KG1 (cell line): ENCODE measurements at places on chromosomes 12 and 14.
A peak's percentile ranks its signal among the peaks of the same experiment; 100 is the strongest.

DNA sequence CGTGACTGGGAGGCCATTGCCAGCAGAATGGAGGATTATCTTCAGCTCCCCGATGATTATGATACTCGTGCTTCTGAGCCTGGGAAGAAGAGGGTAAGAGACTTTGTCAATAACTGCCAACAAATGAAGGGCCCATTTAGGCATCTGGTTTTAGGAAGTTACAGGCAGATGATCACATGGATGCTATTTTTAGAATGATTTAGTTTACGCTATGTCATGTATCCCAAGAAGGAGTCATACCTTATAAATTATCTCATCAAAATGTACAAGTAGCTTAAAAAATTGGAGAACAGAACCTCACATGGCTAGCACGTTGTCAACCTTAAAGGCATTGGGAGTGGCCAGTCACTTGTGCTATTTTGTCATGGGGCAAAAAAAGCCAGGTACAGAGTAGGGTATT is 46.7 kb downstream of the PROX2 start:
- DNase-seq, result no peak

GRCh38 chr12:118103201-118103600 is 610 bp downstream of the VSIG10 start:
- no peak for DNase-seq

DNA sequence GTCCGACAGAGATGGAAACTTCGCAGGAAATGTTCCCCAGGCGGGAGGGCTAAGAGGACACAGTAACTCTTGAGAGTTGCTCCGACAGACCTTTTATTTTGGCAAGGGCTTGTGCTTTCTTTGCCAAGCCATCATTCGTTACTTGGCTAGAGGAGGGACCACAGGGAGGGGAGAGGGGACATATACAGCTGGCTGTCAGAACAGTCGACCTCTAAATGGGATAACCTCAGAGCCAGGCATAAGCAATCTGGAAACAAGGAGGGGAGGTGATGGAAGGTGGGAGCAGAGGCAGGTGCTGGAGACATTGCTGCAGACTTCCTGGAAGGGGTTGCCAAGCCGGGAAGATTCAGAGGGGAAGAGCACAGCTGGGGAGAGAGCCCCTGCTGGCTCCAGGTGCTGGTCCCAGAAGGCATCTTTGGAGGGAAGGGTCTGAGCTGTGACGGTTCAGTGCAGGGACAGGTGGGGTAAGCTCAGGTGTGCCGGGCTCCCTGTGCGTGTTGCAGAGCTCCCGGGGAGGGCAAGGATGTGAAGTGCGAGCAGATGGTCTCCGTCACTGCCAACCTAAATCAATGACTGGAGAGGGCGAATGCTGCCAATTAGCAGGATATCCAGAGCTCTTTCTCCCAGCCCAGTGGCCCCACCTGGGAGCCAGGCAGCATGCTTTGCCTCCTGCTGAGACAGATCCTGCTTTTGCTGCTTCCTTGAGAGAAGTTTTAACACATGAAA is 50.1 kb downstream of the CHST11 start:
- DNase-seq, result no peak

- no peak for DNase-seq
Observed at GRCh38 chr12:54549774-54550451, 512 bp downstream of the PDE1B start.

- no peak for DNase-seq
Observed at GRCh38 chr14:26846388-26846787, 248.6 kb upstream of the NOVA1 start.

GRCh38 chr14:24845851-24846250 is 204.1 kb downstream of the STXBP6 start:
- no peak for DNase-seq

DNA sequence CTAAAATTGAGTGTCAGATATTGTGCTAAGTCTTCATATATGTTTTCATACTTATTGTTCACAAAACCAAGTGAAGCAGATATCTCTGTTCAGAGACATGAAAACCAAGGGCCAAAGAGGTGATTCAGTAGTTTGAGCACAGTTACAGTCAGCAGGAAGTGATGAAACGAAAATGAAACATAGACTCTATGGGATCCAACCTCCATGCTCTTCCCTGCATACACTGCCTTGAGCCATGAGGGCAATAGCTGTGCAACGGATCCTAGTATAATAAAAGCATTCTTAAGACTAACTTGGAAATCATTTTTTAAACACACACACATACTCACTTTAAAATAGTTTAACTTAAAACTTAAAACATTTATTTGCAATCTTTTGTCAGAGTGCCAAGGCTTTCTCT is 27.9 kb downstream of the ESR2 start:
- no peak for DNase-seq

GRCh38 chr14:42198010-42198409 is 591.3 kb downstream of the LRFN5 start:
- no peak for DNase-seq

- DNase-seq, result no peak
Observed at GRCh38 chr14:81408595-81408994, 8.5 kb upstream of the STON2 start.

- peak; percentile 1 for DNase-seq
Observed at GRCh38 chr12:70919597-70920035, 922 bp downstream of the PTPRR start.

DNA sequence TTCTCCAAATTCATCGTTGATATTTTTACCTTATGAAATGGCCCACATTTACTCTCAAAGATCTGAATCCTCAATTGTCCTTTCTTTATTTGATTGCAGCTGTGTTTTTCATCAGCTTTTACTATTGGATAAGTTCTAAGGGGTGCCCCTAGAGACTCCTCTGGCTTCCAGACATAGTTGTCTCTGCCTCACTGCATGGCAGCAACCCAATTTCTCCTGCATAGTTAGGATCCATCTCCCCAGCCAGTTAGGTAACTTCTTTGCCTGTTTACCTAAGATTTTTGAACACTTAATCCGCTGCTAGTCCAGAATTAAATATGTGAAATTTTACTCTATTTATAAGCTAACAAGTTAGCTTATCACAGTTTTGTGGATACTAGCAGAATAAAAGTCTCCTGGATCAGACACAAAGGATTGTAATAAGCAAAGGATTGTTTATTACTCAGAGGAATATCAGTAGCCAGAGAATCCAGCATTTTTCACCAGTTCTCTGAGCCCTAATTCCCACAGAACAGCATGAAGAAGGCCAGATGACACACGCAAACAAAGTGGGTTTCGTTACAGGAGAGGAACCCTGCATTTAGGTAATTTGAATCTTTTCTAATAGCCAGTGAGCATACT is 101.1 kb downstream of the BBS10 start:
- no peak for DNase-seq

DNA sequence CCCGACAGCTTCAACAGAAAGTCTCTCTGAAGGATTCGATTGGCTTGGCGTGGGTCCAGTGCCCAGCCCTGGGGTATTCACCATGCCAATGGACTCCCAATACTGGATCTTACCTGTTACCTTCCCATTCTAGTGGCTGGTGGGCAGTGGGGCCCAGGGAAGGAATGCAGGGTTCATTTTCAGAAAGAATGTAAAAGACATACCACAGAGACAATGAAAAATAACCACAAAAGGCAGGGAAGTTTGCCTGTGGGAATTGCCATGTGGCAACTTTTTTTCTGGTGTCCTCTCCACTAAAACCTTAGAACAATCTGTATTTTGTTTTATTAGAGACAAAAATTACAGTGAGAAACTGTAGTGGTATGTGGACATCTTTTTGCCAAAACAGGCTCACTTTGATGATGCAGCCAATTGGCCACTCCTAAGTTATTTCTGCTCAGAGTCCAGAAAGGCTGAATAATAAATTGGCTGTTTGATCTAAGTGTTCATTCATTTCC is 55.2 kb downstream of the PTGER2 start:
- no peak for DNase-seq

- no peak for DNase-seq
Observed at GRCh38 chr14:30330445-30330844, 228.5 kb upstream of the G2E3 start.

- no peak for DNase-seq
Observed at GRCh38 chr12:51766067-51766676, 82.3 kb downstream of the FIGNL2 start.

GRCh38 chr14:106179761-106180160 is 653.4 kb downstream of the TMEM121 start:
- no peak for DNase-seq

GRCh38 chr12:57890191-57891115 is 43.9 kb upstream of the CTDSP2 start:
- DNase-seq, result no peak

DNA sequence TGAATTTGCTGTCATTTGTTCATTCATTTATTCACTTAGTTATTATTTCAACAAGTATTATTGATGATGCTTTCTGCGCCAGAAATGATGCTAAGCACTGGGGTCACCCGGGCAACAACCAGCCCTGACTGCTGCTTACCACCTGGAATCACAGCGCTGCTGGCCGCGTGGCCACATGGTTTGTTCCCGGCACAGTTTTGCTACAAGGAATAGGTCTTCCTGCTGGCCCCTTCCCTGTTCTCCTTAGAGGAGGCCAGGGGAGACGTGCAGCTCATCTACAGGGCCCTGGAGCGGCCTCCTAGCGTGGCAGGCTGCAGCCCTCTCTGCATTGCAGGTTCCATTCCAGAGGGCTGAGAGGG is 7.0 kb downstream of the JDP2 start:
- DNase-seq, result no peak

DNA sequence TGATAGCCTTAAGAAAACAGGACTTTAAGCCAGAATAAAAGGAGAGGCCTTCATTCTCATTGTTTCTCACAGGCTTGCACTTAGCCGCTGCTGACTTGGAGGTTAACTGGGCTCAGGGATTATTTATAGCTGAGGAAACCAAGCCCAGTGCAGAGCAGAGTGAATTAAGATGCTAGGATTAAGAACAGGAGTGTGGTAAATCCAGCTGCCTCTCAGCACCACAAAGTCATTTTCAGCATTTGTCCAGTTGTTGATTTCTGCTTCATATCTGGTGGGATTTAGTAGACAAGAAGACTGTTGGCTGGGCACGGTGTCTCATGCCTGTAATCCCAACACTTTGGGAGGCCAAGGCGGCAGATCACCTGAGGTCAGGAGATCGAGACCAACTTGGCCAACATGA is 14.3 kb upstream of the KRT73 start:
- no peak for DNase-seq

DNA sequence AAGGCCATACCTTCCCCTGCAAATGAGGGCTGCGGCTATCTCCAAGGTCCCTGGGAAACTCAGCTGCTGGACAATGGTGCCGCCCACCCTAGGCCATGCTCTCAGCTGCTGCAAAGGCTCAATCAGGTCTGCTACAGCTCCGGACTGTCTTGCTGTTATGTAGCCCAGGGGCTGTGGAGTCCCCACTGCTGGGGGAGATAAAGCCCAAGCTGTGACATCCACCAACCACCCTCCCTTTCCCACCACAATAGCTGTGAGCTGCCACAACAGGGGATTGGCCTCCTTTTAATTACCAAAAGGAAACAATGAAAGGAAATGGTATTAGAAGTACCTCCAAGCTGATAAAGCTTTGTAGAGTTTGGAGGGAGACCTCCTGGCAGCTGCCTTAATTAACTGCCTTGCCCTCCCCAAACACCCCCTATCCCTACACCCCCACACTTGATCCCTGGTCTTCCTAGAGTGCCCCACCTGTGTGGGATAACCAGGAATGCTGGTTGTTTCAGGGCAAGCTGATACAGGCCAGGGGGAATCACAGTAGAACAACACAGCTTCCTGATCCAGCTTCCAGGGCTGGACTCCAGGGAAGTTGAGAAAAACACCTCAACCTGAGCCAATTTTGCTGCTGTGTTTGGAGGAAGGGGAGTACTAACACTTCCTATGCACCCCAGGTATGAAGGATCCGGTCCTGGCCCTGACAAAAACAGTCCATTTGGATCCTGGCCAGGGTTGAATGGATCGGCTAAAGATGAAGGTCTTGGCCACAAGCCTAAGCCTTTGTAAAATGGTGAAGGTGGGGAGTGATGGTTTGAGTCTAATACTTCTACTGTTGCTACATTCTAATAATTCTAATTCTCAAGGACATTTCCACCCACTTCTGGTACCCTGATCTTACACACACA is at the start of gene VWF:
TSS of gene VWF (minus strand) at position 260 of the 899 bp plus-strand sequence. CDS start 1,474 bp downstream, outside the sequence.
- DNase-seq, result no peak

DNA sequence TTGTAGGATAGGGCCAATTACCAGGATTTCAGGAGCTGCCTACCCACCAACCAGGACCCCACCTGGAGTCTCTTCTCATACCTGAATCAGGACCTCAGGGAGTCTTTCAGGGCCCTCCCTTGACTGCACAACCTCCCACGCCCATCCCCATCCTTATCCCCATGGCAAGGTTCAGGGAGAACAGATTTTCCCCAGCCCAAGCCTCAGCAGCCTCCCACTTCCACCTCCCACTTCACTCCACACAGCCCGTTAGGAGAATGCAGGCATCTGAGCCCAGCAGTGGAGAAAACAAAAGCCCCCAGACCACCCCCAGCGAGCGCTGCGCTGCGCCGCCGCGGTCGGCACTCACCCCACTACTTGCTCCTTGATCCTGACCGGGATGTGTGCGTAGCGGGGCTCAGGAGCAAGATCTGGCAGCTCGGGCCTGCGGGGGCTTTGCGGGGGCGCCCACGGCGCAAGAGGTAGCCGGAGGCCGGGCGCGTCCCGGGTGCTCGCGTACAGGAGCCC is 1.4 kb downstream of the B4GALNT1 start:
- no peak for DNase-seq

DNA sequence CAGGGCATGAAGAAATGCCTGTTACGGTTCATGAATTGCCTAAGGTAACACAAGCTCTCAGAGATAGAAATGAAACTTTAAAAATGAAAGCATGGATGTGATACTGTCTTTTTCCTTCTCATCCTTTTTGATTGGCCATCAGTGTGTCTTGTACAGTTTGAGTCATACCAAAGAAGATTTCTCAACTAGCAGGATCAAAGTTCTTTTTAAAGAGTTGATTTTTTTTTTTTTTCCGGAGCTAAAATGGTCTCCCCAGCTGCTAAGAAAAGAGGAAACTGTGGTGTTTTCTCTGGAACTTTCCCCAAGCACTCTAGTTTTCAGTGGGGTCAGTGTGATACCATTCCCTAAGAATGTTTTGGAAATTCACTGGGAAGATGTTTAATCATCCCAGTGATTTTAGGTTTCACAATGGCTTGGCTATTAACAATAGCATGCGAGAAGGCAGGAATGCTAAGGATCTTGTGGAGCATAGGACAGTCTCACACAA is 105.0 kb downstream of the ETNK1 start:
- no peak for DNase-seq

GRCh38 chr12:66599816-66600215 is 79.1 kb downstream of the GRIP1 start:
- DNase-seq, result no peak

DNA sequence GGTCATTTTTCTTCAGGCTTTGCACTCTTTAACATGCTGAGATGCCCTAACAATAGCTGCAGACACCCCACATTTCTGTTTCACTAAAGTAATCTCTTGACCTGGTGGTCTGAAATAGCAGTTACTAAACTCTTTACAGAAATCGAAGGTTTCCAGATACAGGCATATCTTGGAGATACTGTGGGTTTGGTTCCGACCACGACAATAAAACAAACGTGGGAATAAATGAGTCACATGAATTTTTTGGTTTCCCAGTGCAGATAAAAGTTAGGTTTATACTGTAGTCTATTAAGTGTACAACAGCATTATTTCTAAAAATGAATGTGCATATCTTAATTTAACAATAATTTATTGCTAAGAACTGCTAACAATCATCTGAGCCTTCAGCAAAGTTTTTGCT is 208.7 kb downstream of the EGLN3 start:
- no peak for DNase-seq
